ENCODE measurements at places on chromosomes 6 and 20.
A peak's percentile ranks its signal among the peaks of the same experiment; 100 is the strongest.

DNA sequence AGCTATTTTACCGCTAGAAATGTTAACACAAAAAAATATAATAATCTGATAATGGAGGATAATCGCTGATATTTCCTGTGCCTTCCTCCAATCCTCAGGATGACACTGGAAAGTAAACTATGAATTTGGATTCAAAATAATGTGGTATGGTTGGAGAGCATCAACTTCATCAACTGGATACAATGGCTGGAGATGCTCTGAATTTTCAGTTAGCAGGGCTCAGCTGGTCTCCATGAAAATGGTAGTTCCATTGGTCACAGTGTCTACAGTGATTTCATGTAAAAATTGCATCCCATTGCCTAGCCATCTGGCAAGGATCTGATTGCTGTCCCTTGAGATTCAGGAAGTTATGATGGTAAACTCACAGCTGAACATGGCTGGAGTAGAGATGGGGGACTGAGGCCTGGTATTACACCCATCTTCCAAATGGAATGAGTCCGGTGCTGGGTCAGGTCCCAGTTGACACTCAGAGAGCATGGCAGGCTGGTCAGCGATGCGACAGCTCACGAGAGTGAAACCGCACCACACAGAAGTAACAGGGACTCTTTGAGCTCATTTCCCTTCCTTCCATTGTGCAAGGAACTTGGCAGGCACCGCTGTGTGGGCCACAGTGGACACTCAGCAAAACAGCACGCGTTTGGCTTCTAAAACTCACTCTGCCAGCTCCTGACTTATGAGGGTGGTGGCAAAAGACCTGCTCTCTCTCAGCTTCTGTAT lies 142.4 kb upstream of the TNFAIP3 start:
- DNase-seq = no peak

DNA sequence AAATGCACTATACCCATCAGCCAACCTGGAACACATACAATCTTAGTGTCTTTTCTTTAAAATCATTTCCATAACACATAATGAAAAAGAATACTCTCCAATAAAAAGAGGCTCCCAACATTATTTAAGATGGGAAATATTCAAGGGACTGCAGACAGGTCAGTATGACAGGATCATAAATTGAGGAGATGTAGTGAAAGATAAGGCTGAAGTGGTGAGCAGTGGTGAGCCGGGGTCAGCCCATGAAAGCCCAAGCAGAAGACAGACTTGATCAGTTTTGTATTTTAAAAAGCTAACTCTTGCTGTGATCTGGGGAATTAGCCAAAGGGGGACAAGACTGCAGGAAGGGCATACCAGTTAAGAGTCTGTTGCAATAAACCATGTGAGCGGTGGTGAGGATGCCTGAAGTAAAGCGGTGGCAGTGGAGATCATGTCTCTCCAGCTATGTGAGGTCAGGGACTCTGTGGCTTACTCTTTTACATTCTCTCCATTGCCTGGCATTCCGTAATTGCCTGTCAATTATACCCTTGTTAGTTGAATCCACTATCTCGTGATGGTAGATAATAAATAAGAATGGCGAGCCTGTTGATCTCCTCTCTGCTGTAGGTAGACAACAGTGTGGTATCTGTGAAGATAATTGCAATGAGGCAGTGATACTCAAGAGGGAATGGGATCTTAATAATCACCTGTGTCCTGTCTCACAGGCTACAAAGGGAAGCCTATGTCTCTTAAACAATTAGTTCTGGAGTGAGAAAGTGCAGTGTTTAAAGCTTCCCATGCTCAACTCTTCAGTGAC lies 97.4 kb downstream of the FILIP1 start:
- no peak for DNase-seq

- DNase-seq = no peak
Measured at GRCh38 chr20:3452690-3453089, 18.1 kb upstream of the ATRN start.

DNA sequence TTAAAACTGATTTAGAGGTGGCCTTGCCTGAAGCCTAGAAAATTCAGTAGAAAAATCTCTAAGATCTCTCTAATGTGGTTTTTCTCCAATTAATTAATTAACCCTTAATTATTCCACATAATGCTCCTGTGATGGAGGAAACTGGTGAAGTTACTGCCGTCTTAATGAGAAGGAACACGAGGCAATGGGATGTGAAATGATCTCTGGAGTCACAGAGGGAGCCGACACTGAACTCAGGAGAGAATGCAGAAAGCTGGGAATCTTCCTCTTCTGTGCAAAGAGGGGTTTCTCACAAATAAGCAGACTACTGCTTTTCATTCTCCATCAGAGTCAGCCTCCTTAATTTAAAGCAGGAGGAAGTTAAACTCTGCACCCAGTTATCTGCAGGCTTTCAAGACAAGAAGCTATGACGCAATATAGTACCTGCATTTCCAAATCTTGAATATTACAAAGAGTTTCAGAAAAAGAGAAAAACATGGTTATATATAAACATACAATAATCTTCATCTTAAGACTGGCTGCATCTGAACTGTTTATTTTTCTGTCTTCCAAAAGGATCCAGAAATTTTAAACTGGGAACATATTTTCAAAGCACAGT lies 18.1 kb upstream of the SNRPB2 start:
- DNase-seq = peak; percentile 2

DNA sequence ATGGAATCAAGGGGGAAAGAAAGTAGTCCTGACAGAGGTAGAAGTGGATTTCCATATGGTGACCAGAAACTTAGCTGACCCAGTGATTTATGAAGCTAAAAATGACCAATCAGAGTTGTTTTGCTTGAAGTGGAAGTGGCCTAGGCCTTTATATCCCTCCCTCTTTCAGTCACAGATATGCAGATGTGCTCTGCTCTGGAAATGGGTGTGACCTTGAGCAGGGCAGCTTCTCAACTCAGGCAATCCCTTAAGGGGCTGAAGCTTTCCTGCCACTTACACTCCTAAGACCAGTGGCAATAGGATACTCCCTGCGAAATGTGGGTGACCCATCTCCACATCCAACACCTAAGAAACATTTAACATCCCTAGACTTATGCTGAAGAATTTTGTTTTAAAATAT lies 256.6 kb downstream of the EYS start:
- no peak for DNase-seq

- no peak for DNase-seq
Measured at GRCh38 chr6:86128130-86128814, 485.6 kb upstream of the SYNCRIP start.

DNA sequence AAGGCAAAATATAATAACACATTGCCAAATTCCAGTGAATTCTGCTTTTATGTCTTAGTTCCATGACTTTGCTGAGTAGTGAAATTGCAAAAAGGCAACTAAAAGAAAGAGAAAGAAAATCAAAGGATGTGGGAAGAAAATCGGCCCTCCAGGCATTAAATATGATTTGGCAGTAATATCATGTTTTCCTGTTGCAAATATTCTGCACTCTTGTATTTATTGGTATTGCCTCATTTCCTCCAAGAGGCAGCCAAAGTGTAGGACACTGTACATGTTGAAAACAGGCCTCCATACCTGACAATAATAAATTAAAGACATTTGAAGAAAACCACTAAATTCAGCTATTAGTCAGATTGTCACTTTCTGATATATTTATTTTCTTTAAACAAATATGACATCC lies 460.0 kb upstream of the NOX3 start:
- no peak for DNase-seq

GRCh38 chr6:37679539-37680476 lies 17.9 kb downstream of the MDGA1 start:
- DNase-seq = no peak

GRCh38 chr20:4559906-4560305 lies 161.8 kb upstream of the PRND start:
- no peak for DNase-seq

GRCh38 chr6:1208876-1209275 lies 103.0 kb upstream of the FOXQ1 start:
- DNase-seq = no peak

DNA sequence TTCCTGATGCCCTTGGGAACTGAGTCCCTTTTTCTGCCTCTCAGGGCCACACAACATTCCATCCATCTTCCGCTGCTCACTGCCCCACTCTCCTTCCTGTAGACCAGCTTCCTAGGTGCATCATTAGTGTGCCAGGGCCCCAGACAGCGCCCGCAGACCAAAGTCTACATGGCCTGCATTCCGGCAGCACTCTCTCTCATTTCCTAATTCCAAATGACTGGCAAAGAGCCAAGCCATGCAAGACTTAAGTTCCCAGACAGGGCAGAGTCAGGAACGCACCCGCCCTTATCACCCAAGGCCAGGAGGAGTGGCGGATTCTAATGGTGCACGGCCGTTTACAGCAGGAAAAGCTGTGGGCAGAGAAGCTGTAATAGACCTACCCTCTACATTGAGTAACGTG lies 159.8 kb upstream of the ARID1B start:
- peak; percentile 78 for DNase-seq

- DNase-seq = no peak
Measured at GRCh38 chr20:10667560-10668167, 6.1 kb downstream of the JAG1 start.

DNA sequence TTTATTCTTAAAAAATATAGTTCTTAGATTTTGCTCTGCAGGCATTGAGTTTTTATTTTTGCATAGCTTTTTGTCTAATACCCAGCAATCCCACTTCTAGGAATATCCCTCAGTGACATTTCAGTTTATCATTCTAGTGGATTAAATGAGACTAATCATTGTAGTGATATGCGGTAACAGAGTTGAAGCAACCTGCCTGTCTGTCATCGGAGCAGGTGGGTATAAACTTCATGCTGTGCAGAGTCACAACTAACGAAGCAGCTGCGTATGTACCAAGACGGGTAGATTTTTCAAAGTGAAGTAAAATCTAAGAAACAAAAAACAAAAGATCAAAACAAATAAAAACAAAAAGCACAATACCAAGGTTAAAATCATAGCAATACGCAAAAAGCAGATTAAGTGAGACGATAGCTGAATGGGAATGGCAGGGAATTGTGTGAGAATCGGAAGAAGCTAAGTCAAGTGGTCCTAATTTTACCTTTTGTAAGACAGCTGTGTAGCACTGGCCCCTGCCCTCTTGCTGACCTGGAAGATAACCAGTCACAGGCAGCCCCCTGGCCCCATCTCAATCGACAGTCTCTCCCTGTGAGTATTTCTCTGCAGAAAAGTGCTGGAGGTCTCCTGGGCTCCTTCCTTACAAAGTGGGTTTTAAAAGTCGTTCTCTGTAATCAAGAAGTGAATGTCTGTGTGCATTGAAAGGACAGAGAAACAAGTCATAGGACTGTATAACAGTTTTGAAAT lies 169.2 kb downstream of the OR2B2 start:
- no peak for DNase-seq

GRCh38 chr20:602111-602970 lies 7.8 kb downstream of the TCF15 start:
- no peak for DNase-seq

DNA sequence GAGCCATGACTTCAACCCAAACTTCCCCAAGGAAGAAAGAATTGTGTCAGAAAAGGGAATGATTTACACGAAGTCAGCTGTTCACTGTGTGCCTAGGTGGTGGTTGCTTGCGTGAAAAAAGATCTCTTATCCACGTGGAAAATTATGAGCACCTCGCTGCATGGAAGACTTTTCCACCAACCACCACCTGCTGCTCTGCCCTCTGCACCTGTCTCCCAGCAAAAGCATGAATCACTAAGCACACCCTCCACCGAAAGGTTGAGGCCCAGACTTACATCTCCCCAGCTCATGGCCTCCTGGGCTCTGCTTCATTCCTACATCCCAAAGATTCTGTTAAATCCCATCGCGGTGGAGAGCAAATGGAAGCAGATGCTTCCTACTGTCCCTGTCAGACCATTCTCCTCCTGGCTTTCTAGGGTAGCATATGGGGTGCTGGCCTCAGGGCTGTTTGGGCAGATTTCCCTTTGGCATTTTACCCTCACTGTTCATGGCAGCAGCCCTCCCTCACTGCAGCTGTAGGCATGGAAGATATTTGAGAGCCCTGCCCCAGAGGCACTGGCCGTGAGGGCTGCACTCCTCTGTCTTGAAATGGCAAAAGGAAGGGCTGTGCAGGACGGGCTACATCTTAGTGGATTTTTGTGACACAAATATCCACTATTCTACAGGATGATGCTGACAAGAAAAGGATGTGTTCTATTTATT lies 37.6 kb upstream of the CST5 start:
- no peak for DNase-seq

GRCh38 chr6:116616737-116617053 lies 416 bp downstream of the RSPH4A start:
- no peak for DNase-seq

DNA sequence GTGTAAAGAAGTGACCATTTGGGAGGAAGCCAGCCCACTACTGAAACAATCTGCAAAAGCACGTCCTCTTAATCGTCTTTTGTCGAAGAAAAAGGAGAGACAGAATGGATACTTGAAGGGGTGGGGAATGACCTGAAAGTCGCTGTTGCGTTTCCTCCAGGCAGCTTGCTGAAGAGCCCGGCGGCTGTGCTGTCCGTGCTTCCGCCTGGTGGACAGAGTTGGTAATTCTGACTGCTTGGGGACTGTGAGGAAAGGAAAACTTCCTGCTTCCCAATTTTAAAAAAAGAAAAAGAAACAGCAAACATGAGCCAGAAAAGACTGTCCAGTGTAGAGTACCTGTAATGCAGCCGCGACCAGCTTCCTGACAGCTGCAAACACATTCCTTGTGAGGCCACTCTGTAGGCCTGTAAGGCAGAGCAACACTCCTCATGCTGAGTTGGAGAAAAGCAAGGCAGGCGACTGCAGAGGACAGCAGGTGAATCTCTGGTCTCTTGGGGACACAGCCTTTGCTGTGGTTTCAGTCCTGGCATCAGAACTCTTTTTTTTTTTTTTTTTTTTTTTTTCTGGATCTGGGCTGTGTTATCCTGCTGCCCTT lies 251.1 kb upstream of the TBX18 start:
- DNase-seq = peak; percentile 88

- no peak for DNase-seq
Measured at GRCh38 chr20:16178546-16179135, 394.6 kb downstream of the KIF16B start.

DNA sequence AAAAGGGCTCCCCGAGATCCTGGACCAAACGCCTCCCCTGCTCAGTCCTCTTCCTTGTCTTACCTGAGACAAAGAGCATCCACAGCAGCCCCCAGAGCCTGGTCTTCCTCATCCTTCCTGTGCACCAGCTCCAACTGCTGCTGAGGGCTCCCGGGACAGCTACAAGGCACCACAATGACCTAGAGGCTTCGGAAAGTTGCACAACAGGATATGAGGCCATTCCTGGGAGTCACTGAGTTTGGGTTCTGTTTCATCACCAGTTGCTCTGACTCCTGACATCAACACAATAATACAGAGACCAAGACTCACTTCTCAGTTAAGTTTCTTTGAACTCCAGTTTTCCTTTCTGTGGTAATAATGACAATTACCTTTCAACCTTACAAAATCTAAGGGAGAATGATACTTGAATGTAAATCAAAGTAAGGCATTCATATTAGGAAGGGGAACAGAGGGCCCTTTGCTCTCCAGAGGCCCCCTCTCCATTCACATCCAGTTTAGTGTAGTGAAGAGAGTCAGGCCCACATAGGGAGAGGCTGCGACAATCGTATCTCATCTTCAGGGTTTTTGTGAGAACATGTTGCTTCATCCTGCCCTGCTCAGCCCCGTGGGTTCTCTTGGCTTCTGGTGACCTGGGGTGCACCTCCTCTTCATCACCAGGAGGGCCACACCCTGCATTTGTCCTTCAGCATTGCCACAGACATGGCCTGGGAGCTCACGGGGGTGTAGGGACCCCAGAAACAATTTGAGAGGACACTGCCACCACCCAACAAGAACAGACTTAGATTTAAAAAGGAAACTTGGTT lies at the start of gene TREM1:
Gene TREM1 (minus strand): TSS at position 139 of the 803 bp plus-strand sequence. CDS start 27 bp downstream, at position 112.
- peak; percentile 96 for DNase-seq

GRCh38 chr6:116139917-116140316 lies 14.0 kb upstream of the COL10A1 start:
- no peak for DNase-seq

Data from fibroblast of pulmonary artery (primary cell).